ENCODE measurements at places on chromosomes 12 and 14.
A peak's percentile ranks its signal among the peaks of the same experiment; 100 is the strongest.

DNA sequence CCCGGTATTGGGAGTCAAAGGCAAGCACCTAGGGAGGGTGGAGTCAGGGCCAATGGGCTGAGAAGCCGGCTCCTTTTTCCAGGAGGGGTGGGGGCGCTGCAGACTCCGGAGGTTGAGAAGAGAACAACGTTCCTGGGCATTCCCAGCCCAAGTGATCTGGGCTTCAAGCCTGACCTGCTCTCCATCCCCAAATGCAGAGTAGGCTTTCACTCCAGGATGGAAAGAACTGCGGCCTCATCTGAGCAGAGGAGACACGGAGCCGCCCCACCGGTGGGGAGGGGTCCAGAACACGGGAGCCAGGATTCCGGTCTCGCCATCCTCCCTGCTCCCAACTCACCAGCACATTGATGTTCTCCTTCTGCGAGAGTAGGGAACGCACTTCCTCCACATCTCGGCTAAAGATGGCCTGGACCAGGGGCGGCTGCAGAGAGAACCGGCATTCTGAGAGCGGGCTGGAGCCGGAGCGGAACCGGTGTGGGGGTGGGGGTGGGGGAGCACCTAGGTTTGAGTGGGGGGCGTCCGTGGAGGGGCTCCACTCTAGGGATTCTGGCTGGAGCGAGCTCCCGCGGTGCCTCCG, 605 bp downstream of the ANKRD52 start:
- DNase-seq = no peak

DNA sequence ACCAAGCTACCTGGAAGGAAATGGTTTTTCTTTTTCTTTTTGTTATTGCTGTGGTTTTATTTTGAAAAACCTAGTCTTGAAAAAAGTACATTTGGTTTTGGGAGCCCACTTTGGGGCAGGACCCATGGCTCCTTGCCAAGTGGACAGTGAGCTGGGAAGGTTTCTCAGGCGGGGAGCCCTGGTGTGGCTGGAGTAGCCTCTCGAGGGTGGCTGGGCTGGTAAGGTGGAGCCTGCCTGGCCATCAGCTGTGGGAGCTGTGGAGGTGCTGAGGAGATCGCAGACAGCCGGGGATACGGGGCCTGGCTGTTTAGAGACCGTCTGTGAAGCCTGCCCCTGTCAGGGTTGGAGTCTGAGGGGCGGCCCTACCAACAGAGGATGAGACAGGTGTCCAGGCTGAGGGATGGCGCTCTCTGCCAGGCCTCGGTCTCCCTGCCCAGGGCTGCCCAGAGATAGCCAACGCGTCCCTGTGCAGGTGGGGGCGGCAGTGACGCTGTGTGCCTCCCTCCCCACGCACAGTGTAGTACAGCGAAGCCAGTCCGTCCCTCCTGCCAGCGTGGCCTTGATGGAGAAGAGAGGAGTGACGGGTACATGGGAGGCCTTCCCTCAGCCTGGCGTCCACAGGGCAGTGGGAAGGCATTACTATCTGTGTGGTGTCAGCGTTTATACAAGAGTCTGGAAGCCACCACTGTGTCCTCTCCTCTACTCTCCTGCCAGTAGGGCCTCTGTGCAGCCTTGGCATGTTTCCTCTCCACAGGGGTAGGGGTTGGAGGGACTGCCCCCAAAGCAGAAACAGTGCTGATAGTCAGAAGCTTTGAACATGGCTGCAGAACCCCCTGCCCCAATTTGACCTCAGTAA, 5.9 kb downstream of the RIN3 start:
- no peak for DNase-seq

- DNase-seq = peak; percentile 54
Measured at GRCh38 chr12:4819654-4820053, 90.1 kb upstream of the KCNA1 start.

GRCh38 chr12:82533341-82533740, 153.4 kb upstream of the TMTC2 start:
- DNase-seq = no peak

- DNase-seq = no peak
Measured at GRCh38 chr12:127054531-127054930, 1212.4 kb upstream of the TMEM132C start.
